ENCODE measurements at places on chromosomes 5 and 9. TPM values are rescaled to one million over a fixed set of nuclear protein-coding genes. Genes with fewer than 3 reads are reported as not detected.

Gene PTPDC1
- total RNA-seq, result 11.2 TPM

Gene ANGPTL2
- total RNA-seq, result 78.4 TPM

Gene AQP3
- total RNA-seq, result 38.1 TPM

Gene SPATA31A3
- not detected for total RNA-seq

Gene CTSL
- total RNA-seq, result 113 TPM

All from subcutaneous adipose tissue (tissue), 4 donors.